ENCODE measurements at places on chromosomes 2 and 18.

- DNase-seq: no peak
Observed at GRCh38 chr2:60885683-60886082, 4.3 kb downstream of the REL start.

DNA sequence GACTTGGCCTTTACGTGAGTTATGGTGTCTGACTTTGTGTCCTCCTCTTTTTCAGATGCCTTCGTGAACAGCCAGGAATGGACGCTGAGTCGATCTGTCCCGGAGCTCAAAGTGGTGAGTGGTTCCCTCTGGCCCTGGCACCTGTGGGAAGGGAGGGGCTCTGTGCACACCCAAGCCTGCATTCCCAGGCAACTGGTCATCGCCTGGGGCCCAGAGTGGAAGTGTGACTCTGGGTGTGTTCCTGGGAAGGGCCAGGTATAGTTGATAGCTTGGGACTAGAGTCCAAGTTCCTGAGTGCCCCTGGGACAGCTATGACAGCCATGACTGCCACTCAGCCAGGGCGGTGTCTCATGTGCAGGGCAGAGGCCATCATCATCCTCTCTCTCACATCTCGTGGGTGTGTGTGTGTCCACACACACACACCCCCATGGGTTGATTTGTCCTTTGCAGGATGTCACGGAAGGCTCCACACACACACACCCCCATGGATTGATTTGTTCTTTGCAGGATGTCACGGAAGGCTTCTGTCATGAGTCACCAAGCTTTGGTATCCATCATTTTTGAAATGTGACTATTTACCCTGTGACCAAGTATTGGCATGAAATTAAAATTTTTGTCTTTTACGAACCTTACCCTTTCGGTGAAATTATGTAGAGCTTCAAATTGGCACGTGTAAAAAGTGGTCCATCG, 215.4 kb downstream of the AGAP1 start:
- peak; percentile 36 for DNase-seq

- no peak for DNase-seq
Observed at GRCh38 chr2:43003702-43004101, 211.3 kb upstream of the HAAO start.

GRCh38 chr2:238716585-238716984, 131.3 kb upstream of the TWIST2 start:
- DNase-seq: no peak

GRCh38 chr2:185484602-185485001, 254.0 kb upstream of the FSIP2 start:
- DNase-seq: no peak

All from fibroblast of skin of abdomen (primary cell).